Suppressor macrophage treated with lipopolysaccharide for 1 hour (primary cell): ENCODE measurements at places on chromosomes 2 and 18.
A peak's percentile ranks its signal among the peaks of the same experiment; 100 is the strongest.

GRCh38 chr2:196233021-196233804 lies 61.8 kb upstream of the STK17B start:
- peak; percentile 42 for DNase-seq

GRCh38 chr2:201883606-201884369 lies 77.5 kb downstream of the CDK15 start:
- no peak for DNase-seq

DNA sequence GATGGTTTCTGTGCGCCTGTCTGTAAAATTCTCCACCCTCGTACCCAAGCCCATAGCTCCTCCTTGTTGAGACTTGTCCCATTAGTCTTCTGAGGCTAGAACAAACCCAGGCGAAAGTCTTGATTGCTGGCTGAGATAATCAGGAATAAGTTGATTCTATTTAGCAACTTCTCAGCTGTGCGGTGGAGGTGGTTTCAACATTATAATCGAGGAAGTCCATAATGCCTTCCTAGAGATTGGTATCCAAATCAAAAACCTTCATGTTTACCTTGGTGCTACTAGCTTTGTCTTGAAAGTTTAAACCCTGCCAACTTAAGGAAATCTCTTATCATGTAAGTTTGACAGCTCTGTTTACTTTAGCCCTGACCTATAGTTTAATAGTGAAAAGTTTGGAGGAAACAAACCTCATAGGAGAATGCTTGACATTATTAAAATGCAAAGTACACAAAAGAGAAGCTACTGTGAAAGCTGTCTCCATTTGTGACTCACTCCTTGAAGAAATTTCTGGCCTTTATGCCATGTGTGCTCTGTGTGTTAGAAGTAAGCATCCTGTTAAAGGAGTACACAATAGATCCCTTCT lies 36.6 kb upstream of the DSC1 start:
- no peak for DNase-seq

DNA sequence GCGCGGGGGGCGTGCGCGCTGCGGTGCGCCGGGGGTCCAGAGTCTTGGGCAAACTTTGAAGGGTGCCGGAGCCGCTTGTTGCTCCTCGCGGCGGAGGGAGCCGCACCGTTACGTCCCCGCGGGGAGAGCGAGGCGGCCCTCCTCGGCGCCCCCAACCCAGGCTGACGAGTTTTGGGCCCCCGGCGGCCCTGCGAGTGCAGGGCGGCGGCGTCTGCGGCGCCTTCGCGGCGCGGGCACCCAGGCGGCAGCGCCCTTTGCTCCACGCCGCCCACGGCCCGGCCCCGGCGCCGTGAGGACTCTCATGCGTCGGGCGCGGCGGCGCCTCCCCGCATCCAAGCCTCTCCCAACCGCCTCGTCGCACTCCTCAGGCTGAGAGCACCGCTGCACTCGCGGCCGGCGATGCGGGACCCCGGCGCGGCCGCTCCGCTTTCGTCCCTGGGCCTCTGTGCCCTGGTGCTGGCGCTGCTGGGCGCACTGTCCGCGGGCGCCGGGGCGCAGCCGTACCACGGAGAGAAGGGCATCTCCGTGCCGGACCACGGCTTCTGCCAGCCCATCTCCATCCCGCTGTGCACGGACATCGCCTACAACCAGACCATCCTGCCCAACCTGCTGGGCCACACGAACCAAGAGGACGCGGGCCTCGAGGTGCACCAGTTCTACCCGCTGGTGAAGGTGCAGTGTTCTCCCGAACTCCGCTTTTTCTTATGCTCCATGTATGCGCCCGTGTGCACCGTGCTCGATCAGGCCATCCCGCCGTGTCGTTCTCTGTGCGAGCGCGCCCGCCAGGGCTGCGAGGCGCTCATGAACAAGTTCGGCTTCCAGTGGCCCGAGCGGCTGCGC lies 814 bp downstream of the FZD7 start:
- peak; percentile 39 for DNase-seq

DNA sequence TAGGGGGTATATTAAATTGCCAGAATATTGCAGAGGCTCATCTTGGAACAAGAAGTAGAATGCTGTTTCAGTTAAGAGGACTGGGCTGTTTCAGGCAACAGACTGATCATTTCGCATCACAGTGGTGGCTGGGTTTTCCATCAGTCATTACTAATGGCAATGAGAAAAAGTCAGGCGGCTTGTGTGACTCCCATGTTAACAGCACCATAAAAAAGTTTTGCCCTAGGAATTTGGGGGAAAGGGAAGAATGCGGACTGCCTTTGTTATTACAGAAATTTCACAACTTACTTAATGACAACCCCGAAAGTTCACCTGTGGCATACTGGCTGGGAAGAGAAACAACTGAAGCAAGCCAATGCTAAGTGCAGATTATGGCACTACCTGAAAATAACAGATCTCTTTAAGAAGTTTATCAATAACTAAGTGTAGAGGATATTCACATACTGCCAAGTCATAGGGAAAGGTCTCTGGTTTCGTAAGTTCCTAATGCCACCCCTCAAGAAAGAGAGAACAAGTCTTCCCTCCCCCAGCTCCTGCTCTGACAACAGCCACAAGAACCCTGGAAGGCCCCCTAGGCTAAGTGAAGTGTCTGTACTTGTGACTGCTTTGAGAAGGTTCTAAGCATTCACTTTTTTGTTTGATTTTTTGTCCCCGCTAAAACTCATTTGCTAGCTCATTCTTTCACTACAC lies 40.5 kb upstream of the AP1S3 start:
- DNase-seq = peak; percentile 77

GRCh38 chr2:37459095-37459981 lies 114.9 kb downstream of the QPCT start:
- DNase-seq = no peak

DNA sequence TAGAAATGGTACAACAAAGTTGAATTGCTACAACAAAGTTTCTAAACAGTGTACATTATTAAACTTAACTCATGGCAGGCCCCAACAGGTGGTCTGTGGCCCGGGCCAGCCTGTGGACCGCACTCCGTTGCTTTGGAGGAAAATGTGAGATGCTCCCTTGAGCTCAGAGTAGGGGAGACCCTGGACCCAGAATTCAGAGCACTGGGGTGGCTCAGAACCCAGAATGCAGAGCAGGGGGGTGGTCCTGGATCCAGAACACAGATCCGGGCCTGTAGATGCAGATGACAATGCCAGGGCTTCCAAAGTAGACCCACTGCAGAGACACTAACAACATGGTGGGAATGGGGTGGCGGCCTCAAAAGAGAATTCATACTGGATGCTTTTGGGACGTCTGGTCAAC lies 311.0 kb downstream of the NDUFA10 start:
- no peak for DNase-seq

DNA sequence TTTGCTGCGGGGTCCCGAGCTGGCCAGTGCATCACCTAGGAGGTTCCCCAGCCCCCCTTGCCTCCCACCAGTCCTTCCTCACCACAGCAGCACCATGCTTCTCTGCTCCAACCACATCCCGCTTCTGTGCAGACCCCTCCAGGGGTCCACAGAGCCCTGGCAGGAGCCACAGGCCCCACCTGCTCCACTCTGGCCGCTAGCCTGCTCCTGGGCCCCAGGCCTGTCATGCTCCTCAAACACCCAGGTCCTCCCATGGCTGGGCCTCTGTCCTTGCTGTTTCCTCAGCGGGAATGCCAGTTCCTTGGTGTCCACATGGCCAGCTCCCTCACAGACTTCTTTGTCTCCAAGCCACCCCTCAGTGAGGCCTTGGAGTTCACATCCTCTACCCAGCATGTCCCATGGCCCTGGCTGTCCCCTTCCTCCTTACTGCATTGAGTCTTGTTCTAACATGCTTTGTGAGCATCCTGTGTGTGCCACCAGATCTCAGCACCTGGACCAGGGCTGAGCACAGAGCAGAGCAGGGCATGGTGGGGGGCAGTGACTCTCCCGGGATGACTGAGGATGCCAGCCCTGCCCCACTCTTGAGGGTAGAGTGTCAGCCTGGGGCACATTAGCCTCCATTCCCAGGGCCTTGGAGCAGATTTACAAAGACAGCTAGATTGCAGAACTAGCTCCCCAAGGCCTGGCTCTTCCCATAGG lies 201.0 kb upstream of the HS6ST1 start:
- DNase-seq = no peak

DNA sequence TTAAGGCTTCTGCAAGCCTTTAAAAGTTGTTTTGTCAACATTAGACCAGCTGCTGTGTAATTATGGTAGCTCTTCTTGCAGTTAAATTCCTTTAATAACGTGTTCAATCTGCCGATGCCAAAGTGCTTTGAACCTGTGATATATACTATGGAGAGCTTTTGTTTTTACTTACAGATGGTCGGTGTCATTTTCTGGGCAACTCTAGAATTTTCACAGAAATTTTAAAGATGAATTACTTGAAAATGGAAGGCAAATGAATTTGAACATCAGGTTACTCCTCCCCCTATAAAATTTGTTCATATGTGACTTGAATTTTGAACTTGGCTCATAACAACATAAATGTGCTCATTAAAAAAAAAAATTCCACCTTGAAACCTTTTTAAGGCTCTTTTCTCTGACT lies 23.0 kb downstream of the LYPD6 start:
- DNase-seq = no peak

DNA sequence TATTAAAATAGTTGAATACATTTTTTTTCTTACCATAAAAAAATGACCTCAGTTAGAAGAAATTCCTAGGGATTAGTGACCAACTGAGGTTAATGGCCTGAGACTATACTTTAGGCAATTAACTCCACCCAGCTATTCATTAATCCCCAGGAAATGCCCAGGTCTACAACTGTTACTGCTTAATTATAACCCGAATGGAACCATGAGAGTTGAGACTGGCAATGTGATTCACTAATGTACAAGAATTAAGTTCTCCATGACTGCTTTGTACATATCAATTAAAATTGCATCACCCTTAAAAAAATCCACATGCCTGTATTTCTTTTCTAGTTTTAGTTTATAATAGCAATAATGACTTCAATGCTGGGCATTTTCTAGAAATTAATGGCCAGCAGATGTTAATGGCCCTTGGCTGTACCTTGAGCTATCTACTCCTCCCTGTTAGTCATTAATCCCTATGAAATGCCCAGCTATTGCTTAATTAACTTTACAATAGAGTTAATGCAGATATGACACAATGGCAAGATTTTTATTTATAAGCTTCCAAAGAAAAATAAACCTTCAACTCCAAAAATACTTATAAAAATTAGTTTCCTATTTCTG lies 44.1 kb downstream of the ERBB4 start:
- DNase-seq = no peak

- no peak for DNase-seq
Measured at GRCh38 chr2:69017835-69018234, 4.9 kb downstream of the ANTXR1 start.

DNA sequence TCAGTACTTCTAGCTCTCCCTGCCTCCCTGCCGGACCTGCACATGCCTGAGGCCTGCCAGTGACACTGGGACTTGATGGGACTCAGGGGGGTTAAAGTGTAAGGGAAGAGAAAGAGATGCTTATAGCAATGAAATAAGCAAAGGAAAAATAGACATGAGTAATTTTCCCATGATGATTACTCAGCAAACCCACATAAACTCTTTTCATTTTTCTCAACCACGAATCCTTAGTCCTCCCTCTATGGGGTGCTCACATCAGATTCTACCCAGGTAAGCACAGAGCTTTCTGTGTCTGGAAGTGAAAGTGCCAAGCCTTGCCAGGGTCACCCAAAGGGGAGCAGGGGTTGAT lies 44.8 kb upstream of the ANKRD62 start:
- peak; percentile 55 for DNase-seq

GRCh38 chr2:230723363-230723762 lies 10.7 kb downstream of the CAB39 start:
- no peak for DNase-seq

DNA sequence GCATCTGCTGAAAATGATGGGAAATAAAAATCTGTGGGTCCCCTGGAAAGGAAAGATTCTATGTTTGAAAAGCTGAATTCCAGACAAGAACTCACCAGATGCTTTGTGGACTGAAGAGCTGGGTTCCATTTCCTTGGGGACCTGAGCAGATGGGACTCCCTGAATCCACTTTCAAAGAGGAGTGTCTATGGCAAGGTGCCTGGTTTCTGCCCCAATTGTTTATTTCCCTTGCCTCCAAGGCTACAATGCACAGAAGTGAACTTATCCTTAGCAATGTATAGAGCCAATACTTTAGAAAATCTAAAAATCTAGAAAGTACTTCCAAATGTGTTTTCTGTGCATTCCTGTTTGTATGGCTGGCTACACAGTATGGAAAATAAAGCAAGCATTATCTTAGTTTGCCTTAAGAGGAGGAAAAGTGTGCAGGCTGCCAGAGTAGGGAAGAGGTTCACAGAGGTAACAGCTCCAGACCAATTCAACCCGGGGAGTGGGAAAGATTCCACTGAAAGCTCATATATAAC lies 420.5 kb downstream of the NRXN1 start:
- no peak for DNase-seq

- DNase-seq = no peak
Measured at GRCh38 chr2:216774620-216775019, 79.3 kb upstream of the IGFBP5 start.

DNA sequence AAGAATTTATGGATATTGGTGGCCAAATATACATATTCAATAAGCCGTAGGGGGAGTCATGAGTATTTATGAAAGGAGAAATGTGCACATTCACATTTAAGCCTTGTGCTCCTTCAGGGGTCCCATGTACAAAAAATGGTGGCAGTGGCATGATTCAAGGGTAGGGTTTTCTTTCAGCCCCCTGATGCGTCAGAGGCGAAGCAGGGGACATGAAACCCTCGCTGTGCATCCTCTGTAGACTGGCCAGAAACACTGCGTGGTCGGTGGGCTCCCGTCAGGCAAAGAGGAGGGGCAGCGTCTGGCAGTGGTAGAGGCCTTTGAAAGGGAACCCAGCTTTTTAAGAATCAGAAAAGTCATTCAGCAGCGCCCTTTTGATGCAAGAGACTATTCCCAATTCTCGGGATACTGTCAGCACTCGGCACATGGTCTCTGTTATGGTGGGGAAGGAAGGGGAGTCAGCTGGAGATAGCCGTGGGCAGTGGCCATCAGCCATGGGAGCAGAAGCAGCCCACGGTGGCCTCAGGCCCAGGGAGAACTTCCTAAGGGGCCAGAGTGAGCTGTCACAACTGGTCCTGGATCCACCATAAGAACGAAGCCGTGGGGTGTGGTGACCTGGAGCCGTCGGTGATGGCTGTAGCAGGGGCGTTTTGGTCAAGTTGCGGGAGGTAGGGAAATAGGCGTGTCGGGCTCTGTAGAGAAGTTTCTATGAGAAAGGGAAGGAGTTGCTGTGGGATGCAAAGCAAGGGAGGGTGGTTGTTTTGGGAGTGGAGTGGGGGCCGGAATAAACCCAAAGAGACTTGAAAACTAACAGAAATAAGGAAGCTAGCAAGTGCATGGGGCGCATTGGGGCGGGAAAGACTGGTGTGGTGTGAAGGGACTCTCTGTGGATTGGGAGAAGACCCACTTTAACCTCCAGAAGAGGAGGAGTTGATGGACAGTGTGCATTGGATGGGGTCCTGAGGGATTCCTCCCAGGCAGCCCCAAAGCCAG lies 95.6 kb downstream of the SH3BP4 start:
- no peak for DNase-seq

- no peak for DNase-seq
Measured at GRCh38 chr2:22843919-22844537, 541.0 kb upstream of the KLHL29 start.

- no peak for DNase-seq
Measured at GRCh38 chr2:41647468-41648050, 400.3 kb upstream of the PKDCC start.
